ENCODE measurements at places on chromosomes 5 and 9. TPM values are rescaled to one million over a fixed set of nuclear protein-coding genes. Genes with fewer than 3 reads are reported as not detected.
A peak's percentile ranks its signal among the peaks of the same experiment; 100 is the strongest.

- H3K4me3 ChIP-seq = no peak overlapping the region
- no peaks in the 10 kb centered on the region for H3K27me3 ChIP-seq
- no peak overlapping the region for H3K27ac ChIP-seq
Observed at GRCh38 chr9:121844098-121844497, 192.7 kb downstream of the DAB2IP start.

DNA sequence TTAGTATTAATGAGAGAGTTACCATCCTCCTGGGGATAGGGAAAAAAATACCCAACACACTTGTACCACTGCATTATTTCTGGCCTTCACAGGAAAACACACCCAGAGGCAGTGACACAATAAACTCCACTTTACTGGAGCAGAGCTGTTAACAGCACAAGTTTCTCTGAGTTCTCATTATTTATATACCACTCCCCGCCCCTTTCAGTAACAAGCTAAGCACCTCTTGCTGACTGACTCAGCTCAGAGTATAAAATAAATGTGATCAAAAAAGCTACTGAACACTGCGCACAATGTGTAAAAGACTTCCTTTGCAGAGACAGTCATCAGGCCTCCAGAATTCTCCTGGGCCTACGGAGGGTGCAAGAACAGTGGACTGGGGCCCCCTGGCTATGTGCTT is 21.6 kb downstream of the KLF9 start:
- no peak overlapping the region for H3K4me3 ChIP-seq
- DNase-seq = no peak
- peak overlapping the region; percentile 56 for H3K27ac ChIP-seq
- H3K4me1 ChIP-seq = peaks cover 17% of the 10 kb centered on the region

The FYB1 gene
- 8.6 TPM for total RNA-seq

GRCh38 chr9:133499892-133500270 is 21.0 kb upstream of the SLC2A6 start:
- no peak for DNase-seq
- H3K36me3 ChIP-seq = no peaks in the 10 kb centered on the region
- no peaks in the 10 kb centered on the region for H3K27me3 ChIP-seq

GRCh38 chr5:97094579-97095317 is 47.7 kb downstream of the LIX1 start:
- H3K4me3 ChIP-seq = no peak overlapping the region
- H3K27ac ChIP-seq = no peak overlapping the region
- H3K36me3 ChIP-seq = no peaks in the 10 kb centered on the region
- no peak for DNase-seq
- no peaks in the 10 kb centered on the region for H3K4me1 ChIP-seq

GRCh38 chr5:74665273-74665672 is 19.8 kb upstream of the HEXB start:
- no peak for DNase-seq
- H3K4me1 ChIP-seq = no peaks in the 10 kb centered on the region
- no peak overlapping the region for H3K27ac ChIP-seq
- H3K27me3 ChIP-seq = no peaks in the 10 kb centered on the region
- H3K4me3 ChIP-seq = no peak overlapping the region

The GABRG2 gene
- total RNA-seq = 0.10 TPM

- no peaks in the 10 kb centered on the region for H3K27me3 ChIP-seq
- no peak overlapping the region for H3K4me3 ChIP-seq
- peak; percentile 59 for DNase-seq
- no peaks in the 10 kb centered on the region for H3K4me1 ChIP-seq
- H3K36me3 ChIP-seq = no peaks in the 10 kb centered on the region
Observed at GRCh38 chr5:556909-557441, 32.7 kb upstream of the SLC9A3 start.

DNA sequence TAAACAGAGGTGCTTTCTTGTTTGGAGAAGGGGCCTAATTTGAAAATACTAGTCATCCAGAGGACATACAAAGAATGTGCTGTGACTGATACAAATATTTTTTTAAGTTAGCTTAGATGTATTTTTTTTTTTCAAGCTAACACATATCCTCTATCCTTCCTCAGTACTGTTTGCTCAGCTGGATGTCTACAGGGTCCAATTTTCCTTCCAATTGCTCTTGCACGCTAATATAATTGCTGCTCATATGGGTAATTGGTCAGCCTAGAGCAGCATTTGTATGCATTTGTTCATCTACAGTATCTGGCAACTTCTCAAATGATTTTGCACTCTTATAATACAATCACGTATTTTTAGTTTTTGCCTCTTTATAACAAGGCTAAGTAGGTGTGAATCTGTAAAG is 84.7 kb downstream of the ZDHHC21 start:
- H3K4me1 ChIP-seq = no peaks in the 10 kb centered on the region
- H3K27me3 ChIP-seq = no peaks in the 10 kb centered on the region
- H3K36me3 ChIP-seq = no peaks in the 10 kb centered on the region
- H3K27ac ChIP-seq = no peak overlapping the region

- no peaks in the 10 kb centered on the region for H3K4me1 ChIP-seq
- peak overlapping the region; percentile 9 for H3K27ac ChIP-seq
- H3K36me3 ChIP-seq = no peaks in the 10 kb centered on the region
- H3K27me3 ChIP-seq = peaks cover 17% of the 10 kb centered on the region
Observed at GRCh38 chr5:135190416-135191083, 156.5 kb upstream of the PITX1 start.

DNA sequence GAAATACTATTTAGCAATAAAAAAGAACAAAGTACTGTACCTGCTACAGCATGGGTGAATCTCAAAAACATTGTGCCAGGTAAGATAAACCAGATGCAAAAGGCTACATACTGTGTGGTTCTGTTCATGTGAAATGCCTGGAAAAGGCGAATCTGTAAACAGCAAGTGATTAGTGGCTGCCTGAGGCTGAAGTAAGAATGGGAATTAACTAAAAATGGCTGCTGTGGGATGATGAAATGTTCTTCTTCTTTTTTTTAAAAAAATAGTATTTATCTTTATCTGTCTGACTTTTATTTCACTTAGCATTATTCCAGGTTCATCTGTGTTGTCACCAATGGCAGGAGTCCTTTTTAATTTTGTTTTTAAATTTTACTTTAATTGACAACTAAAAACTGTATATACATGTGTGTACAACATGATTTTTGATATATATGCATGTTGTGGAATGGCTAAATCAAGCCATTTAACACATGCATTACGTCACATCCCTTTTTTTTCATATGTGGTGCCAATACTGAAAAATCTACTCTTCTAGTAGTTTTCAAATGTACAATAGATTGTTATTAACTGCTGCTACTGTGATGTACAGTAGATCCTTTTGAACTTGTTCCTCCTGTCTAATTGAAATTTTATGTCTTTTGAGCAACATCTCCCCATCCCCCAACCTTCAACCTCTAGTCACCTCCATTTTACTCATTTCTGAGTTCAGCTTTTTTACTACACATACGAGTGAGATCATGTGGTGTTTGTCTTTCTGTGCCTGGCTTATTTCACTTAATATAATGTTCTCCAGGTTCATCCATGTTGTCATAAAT is 62.9 kb upstream of the TNFAIP8 start:
- no peaks in the 10 kb centered on the region for H3K36me3 ChIP-seq
- DNase-seq = no peak
- no peak overlapping the region for H3K4me3 ChIP-seq
- no peaks in the 10 kb centered on the region for H3K27me3 ChIP-seq

- H3K4me3 ChIP-seq = no peak overlapping the region
- no peak overlapping the region for H3K27ac ChIP-seq
- no peaks in the 10 kb centered on the region for H3K4me1 ChIP-seq
Observed at GRCh38 chr9:82057805-82058204, 69.2 kb downstream of the SPATA31D1 start.

DNA sequence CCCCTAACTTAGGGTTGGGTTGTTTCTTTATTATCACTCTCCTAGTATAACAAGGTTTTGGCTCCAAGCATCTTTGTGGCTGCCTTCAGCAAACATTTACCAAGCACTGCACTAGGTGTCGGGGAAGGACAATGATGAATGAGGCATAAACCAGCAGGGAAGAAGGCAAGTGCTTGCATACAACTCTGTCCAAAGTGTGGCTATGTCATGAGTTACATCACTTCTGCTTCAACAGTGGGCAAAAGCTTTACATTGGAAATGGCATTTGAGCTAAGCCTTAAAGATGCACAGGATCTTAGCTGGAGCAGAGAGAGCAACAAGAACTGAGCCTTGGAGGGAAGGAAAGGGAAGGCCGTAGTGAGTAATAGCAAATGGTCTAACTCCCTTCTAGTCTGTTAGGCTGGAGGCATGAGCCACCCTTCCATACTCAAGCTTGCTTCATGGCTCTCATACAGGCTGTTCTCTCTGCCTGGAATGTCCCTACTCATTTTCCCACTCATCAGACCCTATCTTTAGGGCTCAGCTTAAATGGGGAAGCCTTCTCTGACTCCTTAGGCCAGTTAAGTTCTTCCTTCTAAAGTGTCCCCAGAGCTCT is 121.8 kb downstream of the SEMA6A start:
- H3K4me3 ChIP-seq = no peak overlapping the region
- H3K36me3 ChIP-seq = no peaks in the 10 kb centered on the region
- DNase-seq = no peak
- no peaks in the 10 kb centered on the region for H3K27me3 ChIP-seq
- H3K4me1 ChIP-seq = no peaks in the 10 kb centered on the region

The FOXD4L5 gene
- not detected for total RNA-seq

GRCh38 chr5:178770621-178771020 is 40.2 kb upstream of the ZNF354A start:
- H3K27me3 ChIP-seq = no peaks in the 10 kb centered on the region
- H3K4me3 ChIP-seq = no peak overlapping the region
- no peaks in the 10 kb centered on the region for H3K36me3 ChIP-seq
- no peak overlapping the region for H3K27ac ChIP-seq
- no peaks in the 10 kb centered on the region for H3K4me1 ChIP-seq
- no peak for DNase-seq

The CCNB1 gene
- total RNA-seq = 189 TPM

DNA sequence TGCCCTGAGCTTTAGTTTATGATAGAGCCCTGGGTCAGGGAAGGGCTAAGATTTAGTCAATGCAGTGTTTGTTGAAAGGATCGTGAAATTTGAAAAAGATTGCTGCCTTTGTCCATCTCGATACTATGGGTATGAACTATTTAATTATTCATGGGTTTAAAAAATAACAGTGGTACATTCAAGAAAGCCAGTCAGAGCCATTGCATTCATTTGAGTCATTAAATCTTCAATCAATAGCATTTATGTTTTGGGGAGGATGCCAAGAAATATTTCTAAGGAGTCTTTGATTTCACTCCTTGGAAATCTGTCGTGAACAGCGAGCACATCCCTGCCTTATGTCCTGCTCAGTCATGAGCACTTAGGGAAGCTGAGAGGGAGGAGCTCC is 54.4 kb upstream of the LRRTM2 start:
- DNase-seq = no peak
- peaks cover 13% of the 10 kb centered on the region for H3K36me3 ChIP-seq
- no peaks in the 10 kb centered on the region for H3K27me3 ChIP-seq
- no peak overlapping the region for H3K27ac ChIP-seq
- H3K4me3 ChIP-seq = no peak overlapping the region

GRCh38 chr5:31937703-31938102 is 236.4 kb downstream of the GOLPH3 start:
- no peak overlapping the region for H3K27ac ChIP-seq
- no peaks in the 10 kb centered on the region for H3K27me3 ChIP-seq
- H3K36me3 ChIP-seq = no peaks in the 10 kb centered on the region
- no peaks in the 10 kb centered on the region for H3K4me1 ChIP-seq
- no peak overlapping the region for H3K4me3 ChIP-seq
